ENCODE measurements at places on chromosomes 3 and 15.

- H3K27me3 ChIP-seq: no peaks in the 10 kb centered on the region
- no peak overlapping the region for H3K4me3 ChIP-seq
- H3K27ac ChIP-seq: no peak overlapping the region
- no peak for DNase-seq
- H3K4me1 ChIP-seq: peaks cover 2% of the 10 kb centered on the region
- no peaks in the 10 kb centered on the region for H3K36me3 ChIP-seq
Observed at GRCh38 chr3:34264337-34265041, 466.1 kb downstream of the PDCD6IP start.

DNA sequence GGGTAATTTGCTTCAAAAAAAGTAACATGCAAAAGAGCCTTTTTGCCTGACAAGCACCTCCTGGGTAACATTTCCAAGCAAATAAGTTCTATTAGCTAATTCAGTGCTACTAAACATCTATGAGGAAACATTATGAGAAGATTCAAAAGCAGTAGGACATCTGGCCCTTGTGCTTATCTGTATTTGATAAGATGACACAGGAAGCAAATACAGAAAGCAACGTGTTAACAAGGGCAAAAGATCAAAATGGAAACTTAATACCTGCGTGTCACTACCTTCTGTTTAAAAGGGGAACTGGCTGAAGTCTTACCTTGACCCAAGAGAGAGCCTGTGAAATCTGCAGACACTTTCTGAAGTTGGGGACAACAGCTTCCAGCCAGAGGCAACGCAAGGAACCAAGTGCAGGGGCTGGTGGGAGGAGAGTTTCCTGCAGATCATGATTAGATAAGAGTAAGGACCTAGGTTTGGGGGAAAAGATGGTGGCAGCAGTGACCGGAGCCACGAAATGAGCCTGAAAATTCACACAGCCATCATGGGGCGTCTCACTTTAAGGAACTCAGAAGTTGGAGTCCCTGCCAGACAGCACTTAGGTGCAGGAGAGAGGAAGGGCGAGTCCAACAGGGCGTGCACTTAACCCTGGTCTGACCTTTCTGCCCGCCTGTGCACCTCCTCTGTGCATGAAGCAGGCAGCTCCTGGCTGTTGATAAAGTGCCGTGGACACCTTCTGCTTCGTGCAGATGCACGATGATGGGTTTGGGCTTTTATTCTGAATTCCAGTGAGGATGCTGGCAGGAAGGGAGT, 153.6 kb upstream of the BHLHE40 start:
- no peaks in the 10 kb centered on the region for H3K36me3 ChIP-seq
- DNase-seq: peak; percentile 62
- H3K27ac ChIP-seq: no peak overlapping the region
- no peaks in the 10 kb centered on the region for H3K27me3 ChIP-seq
- H3K4me3 ChIP-seq: no peak overlapping the region

DNA sequence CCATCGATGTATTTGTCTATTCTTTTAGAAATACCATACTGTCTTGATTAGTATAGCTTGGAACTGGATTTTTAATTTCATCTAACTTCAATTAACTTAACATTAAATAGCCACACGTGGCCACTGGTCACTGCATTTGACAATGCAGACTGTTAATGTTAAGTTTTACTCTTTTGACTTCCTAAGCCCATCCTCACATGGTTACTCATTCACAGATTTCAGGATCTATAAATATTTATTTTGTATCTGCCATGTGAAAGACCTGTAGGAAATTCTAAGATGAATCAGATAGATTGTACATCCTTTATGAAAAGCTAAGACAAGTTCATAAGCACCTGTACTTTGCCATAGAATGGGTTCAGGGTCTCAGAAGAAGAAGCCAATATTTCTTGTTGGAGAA, 8.3 kb upstream of the RORA start:
- H3K36me3 ChIP-seq: no peaks in the 10 kb centered on the region
- H3K4me3 ChIP-seq: no peak overlapping the region
- H3K27me3 ChIP-seq: no peaks in the 10 kb centered on the region
- no peak overlapping the region for H3K27ac ChIP-seq

- H3K27me3 ChIP-seq: no peaks in the 10 kb centered on the region
- H3K36me3 ChIP-seq: no peaks in the 10 kb centered on the region
- no peak for DNase-seq
- H3K4me3 ChIP-seq: no peak overlapping the region
Observed at GRCh38 chr3:24190256-24190655, 245.2 kb downstream of the NR1D2 start.

- H3K4me1 ChIP-seq: no peaks in the 10 kb centered on the region
- H3K36me3 ChIP-seq: no peaks in the 10 kb centered on the region
- no peak overlapping the region for H3K4me3 ChIP-seq
- DNase-seq: peak; percentile 81
- H3K27me3 ChIP-seq: peaks cover 2% of the 10 kb centered on the region
Observed at GRCh38 chr15:98292442-98293240, 332.1 kb downstream of the ARRDC4 start.

DNA sequence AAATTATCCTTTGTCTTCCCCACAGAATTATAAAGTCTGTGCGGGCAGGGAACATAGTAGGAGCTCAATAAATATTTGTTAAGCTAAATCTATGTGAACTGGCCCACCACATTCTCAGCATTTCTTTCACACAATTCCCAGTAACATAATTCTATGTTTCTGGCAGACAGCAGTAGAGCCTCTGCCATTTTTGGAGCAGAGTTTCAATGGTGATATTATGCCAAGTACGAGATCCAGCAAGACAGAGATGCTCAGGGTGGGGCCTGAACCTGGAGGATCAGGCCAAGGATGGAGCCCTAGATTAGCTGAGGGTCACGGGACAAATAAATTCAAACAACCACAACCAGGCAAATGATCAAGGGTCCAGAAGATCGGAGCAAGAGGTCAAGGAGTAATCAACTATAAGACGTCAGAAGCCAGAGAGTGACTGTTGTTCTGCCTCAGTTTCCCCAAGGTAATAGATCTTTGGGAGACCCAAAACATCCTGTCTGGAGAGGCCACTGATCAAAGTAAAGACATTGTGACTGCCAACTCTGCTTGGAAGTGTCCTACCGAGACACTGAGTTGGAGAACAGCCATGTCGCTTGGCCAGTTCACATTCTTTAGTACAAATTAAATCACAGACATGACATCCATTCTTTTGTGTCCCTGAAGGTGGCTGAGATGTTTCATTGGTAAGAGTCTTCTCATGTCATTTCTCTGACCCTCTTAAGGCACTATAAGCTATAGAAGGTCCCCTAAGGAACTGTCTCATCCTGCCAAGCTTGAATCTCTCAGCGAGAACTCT, 15.4 kb downstream of the SRGAP3 start:
- no peaks in the 10 kb centered on the region for H3K27me3 ChIP-seq

DNA sequence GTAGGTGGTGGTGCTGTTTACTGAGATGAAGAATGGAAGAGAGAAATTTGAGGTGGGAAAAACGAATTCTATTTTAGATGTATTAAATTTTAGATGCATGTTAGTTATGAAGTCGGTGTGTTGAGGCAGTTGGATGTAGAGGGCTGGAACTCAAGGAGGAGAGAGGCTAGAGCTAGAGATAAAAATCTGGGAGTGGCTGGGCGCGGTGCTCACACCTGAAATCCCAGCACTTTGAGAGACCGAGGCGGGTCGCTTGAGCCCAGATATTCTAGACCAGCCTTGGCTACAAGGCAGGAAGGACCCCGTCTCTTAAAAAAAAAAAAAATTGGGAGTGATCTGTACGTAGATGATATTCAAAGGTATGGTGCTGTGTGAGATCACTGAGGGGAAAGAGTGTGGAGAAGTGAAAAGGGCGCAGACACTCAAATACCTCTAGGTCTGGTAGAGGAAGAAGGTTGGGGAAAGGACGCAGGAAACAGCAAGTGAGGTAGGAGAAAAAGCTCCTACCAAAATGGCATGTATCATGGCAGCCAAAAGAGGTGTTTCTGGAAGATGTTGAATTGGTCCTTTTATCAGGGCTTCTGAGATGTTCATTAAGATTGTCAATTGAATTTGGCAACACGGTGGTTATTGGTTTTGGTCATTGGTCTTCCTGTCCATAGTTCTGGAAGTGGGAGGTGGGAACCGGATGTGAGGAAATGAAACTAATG, 1.8 kb downstream of the YEATS2 start:
- H3K27me3 ChIP-seq: no peaks in the 10 kb centered on the region
- peak; percentile 40 for DNase-seq
- no peaks in the 10 kb centered on the region for H3K36me3 ChIP-seq
- peaks cover 3% of the 10 kb centered on the region for H3K4me1 ChIP-seq

DNA sequence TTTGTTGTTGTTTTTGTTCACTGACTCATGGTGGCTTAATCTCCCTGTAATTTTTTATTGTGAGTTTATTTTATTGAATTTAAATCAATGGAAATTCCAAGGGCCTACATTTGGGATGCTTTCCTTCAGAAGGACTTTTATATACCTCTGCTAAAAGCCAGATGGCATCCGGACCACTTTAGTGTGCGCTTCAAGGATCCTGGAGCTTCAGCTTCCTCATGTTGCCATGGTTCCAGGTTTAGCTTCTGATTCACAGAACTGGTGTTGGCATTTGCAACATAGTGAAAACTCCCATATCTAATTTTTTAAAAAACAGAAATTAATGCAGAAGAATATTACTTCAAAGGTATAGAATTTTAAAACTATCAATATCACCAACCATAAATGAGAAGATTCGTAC, 8.5 kb upstream of the HACD2 start:
- no peaks in the 10 kb centered on the region for H3K4me1 ChIP-seq
- H3K27ac ChIP-seq: no peak overlapping the region
- no peaks in the 10 kb centered on the region for H3K36me3 ChIP-seq
- no peak for DNase-seq
- H3K4me3 ChIP-seq: no peak overlapping the region

- H3K27ac ChIP-seq: no peak overlapping the region
- no peak for DNase-seq
- H3K4me1 ChIP-seq: no peaks in the 10 kb centered on the region
- no peaks in the 10 kb centered on the region for H3K27me3 ChIP-seq
- no peaks in the 10 kb centered on the region for H3K36me3 ChIP-seq
Observed at GRCh38 chr3:106805625-106806024, 571.6 kb upstream of the CCDC54 start.

- H3K27ac ChIP-seq: no peak overlapping the region
- no peak overlapping the region for H3K4me3 ChIP-seq
- H3K36me3 ChIP-seq: peaks cover 5% of the 10 kb centered on the region
- no peak for DNase-seq
- peaks cover 4% of the 10 kb centered on the region for H3K4me1 ChIP-seq
Observed at GRCh38 chr3:133820889-133821675, 15.5 kb downstream of the SRPRB start.

DNA sequence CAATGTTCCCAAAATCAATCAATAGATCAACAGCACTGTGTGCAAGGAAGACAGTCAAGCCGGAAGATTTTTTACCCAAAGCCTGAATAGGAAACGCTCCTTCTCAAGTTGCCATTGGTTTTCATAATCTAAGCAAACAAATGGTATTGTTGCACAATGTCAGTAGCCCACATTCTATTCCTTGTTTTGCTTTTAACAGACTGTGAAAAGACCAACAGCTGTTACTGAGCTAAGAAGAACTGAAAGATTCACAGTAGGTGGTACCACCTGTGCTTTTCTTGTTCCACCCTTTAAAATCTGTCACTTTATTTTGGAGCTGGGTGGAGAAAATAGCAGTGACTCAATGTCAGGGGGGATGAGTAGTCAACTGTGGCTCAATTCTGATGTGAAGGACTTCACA, 357.5 kb upstream of the CADM2 start:
- no peaks in the 10 kb centered on the region for H3K27me3 ChIP-seq
- peak overlapping the region; percentile 28 for H3K27ac ChIP-seq
- no peaks in the 10 kb centered on the region for H3K4me1 ChIP-seq
- H3K4me3 ChIP-seq: no peak overlapping the region

GRCh38 chr15:85950101-85950500, 129.6 kb upstream of the AGBL1 start:
- H3K27me3 ChIP-seq: no peaks in the 10 kb centered on the region
- DNase-seq: no peak
- no peak overlapping the region for H3K27ac ChIP-seq
- no peaks in the 10 kb centered on the region for H3K36me3 ChIP-seq
- no peak overlapping the region for H3K4me3 ChIP-seq

GRCh38 chr3:83434880-83435587, 1523.8 kb upstream of the CADM2 start:
- H3K27me3 ChIP-seq: no peaks in the 10 kb centered on the region
- H3K36me3 ChIP-seq: no peaks in the 10 kb centered on the region
- no peaks in the 10 kb centered on the region for H3K4me1 ChIP-seq
- DNase-seq: peak; percentile 6
- no peak overlapping the region for H3K4me3 ChIP-seq
- no peak overlapping the region for H3K27ac ChIP-seq

DNA sequence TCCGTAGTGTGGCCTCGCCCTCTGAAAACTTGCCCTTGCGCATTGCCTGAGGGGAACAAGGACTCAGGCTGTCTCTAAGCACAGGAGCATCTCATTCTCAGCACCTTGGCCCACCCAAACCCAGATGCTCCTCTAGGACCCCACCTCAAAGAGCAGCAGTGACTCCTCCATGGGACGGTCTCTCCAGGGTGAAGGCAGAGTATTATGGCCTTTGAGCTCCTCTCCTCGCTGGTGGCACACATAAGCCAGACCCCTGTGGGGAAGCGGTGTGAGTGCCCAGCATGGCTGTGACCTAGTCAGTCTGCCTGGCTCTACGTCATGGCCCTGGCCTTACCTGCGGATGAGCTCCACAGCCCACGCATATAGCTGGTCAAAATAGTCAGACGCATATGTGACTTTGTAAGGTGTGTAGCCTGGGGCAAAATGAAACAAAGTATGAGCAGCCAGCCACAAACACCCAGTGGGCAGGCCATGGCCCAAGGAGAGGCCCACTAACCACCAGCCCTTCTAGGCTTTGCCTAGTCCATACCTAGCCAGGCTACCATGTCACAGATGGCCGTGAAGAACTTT, 4.4 kb downstream of the QARS1 start:
- no peaks in the 10 kb centered on the region for H3K27me3 ChIP-seq
- no peak overlapping the region for H3K4me3 ChIP-seq
- peaks cover 3% of the 10 kb centered on the region for H3K4me1 ChIP-seq
- peaks cover 30% of the 10 kb centered on the region for H3K36me3 ChIP-seq
- DNase-seq: no peak
- no peak overlapping the region for H3K27ac ChIP-seq

DNA sequence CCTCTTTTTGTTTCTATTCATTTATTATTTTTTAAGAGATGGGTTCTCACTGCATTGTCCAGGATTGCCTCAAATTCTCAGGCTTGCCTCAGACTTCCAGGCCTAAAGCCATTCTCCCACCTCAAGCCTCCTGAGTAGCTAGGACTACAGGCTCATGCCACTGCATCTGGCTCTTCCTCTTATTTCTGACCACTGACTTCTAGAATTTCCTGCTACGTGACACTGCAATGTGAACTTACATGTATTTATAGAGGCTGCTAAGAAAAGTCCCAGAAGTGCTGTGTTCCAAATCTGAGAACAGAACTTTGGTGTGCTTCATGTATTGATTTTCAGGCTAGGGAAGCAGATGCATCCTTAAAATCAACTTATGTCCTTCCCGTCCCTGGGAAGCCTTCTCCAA, 407.4 kb downstream of the RSL24D1 start:
- no peaks in the 10 kb centered on the region for H3K36me3 ChIP-seq
- no peak for DNase-seq
- no peak overlapping the region for H3K27ac ChIP-seq
- no peaks in the 10 kb centered on the region for H3K4me1 ChIP-seq
- no peaks in the 10 kb centered on the region for H3K27me3 ChIP-seq
- H3K4me3 ChIP-seq: no peak overlapping the region

Measured in mesendoderm (in vitro differentiated cells).